Activated CD8-positive, alpha-beta memory T cell treated with anti-CD3 and anti-CD28 coated beads for 36 hours (primary cell): ENCODE measurements at places on chromosomes 4 and X. TPM values are rescaled to one million over a fixed set of nuclear protein-coding genes. Genes with fewer than 3 reads are reported as not detected.

AREG gene
- not detected for total RNA-seq

GATA1 gene
- total RNA-seq = not detected

FRG2 gene
- total RNA-seq = 0.10 TPM

NPY1R gene
- not detected for total RNA-seq

TMPRSS11D gene
- not detected for total RNA-seq

GPC3 gene
- total RNA-seq = not detected

IL3RA gene
- total RNA-seq = not detected

NWD2 gene
- total RNA-seq = not detected

ADH1C gene
- not detected for total RNA-seq

SYNPO2 gene
- 0.15 TPM for total RNA-seq

FREM3 gene
- not detected for total RNA-seq

ANK2 gene
- 0.63 TPM for total RNA-seq

SPATA18 gene
- 0.40 TPM for total RNA-seq

SORBS2 gene
- total RNA-seq = not detected

XAGE1B gene
- total RNA-seq = not detected

MUC7 gene
- total RNA-seq = not detected

CFAP47 gene
- not detected for total RNA-seq

CDX4 gene
- not detected for total RNA-seq

BRS3 gene
- total RNA-seq = not detected

MAGED4B gene
- 2.3 TPM for total RNA-seq

TDO2 gene
- total RNA-seq = not detected

RENBP gene
- total RNA-seq = 5.3 TPM

CXCL1 gene
- total RNA-seq = not detected

FGFRL1 gene
- 17.7 TPM for total RNA-seq

EDA gene
- 0.71 TPM for total RNA-seq

BMX gene
- not detected for total RNA-seq

ASMT gene
- total RNA-seq = 2.9 TPM

QRFPR gene
- total RNA-seq = not detected

PNMA5 gene
- not detected for total RNA-seq

HEPH gene
- total RNA-seq = not detected

REPS2 gene
- not detected for total RNA-seq

RRH gene
- 0.27 TPM for total RNA-seq

ATP2B3 gene
- not detected for total RNA-seq

PSMD10 gene
- total RNA-seq = 45.6 TPM

CDS1 gene
- total RNA-seq = not detected

GAGE12F gene
- not detected for total RNA-seq

TMPRSS11E gene
- 0.15 TPM for total RNA-seq

BTK gene
- total RNA-seq = 0.74 TPM

PF4V1 gene
- not detected for total RNA-seq

AFM gene
- not detected for total RNA-seq

PCDH11X gene
- total RNA-seq = not detected

SASH3 gene
- total RNA-seq = 129 TPM

HPGDS gene
- total RNA-seq = not detected

KIF4A gene
- 18.7 TPM for total RNA-seq

ABLIM2 gene
- 0.32 TPM for total RNA-seq

CRMP1 gene
- total RNA-seq = not detected

FMR1NB gene
- total RNA-seq = not detected

CXCL3 gene
- not detected for total RNA-seq

MAGEC1 gene
- not detected for total RNA-seq

KCNE5 gene
- total RNA-seq = 0.71 TPM

GAGE12H gene
- total RNA-seq = not detected

PASD1 gene
- total RNA-seq = not detected

PWWP3B gene
- not detected for total RNA-seq

GPR50 gene
- total RNA-seq = not detected

MID1 gene
- 0.08 TPM for total RNA-seq

FGD1 gene
- total RNA-seq = not detected
